Right kidney (tissue), 9 donors: ENCODE measurements at places on chromosomes 2 and 18.

GRCh38 chr2:10331702-10332401, 29.1 kb downstream of the HPCAL1 start:
- no peak for DNase-seq

DNA sequence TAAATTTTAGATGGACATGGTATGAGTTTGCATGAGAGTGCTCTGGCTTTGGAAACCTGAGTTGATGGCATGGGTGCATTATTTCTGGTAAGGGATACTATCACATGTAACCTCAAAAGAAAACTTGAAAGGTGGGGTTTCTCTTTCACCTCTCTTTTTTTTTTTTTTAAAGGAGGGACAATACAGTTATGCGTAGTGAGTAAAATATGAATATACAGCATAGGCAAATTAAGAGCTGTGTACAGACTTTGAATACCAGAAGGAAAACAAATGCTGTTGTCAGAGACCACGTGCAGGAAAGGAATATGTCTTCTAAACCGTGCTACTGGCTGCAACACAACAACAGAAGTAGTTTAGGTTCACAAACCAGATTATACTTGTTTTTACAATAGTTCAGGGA, 82.1 kb downstream of the MAP4K4 start:
- no peak for DNase-seq

DNA sequence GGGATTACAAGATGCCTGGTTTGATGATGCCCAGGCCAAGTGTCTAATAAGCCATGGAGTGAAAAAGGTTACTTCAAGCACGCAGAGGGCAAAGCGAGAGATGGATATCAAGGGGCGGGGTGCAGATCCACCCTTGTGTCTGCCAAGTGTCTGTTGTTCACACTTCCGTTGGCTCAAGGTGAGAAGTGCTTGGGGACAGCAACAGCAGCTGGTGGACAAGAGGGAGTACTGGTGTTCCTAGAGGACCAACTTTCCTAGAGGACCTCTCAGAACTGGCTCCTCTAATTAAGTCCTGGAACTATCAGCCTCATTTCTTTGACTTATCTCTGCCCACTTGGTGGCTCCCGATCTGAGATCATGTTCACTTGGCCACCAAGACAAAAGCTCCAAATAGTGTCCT, 299.1 kb downstream of the PRKCE start:
- no peak for DNase-seq

DNA sequence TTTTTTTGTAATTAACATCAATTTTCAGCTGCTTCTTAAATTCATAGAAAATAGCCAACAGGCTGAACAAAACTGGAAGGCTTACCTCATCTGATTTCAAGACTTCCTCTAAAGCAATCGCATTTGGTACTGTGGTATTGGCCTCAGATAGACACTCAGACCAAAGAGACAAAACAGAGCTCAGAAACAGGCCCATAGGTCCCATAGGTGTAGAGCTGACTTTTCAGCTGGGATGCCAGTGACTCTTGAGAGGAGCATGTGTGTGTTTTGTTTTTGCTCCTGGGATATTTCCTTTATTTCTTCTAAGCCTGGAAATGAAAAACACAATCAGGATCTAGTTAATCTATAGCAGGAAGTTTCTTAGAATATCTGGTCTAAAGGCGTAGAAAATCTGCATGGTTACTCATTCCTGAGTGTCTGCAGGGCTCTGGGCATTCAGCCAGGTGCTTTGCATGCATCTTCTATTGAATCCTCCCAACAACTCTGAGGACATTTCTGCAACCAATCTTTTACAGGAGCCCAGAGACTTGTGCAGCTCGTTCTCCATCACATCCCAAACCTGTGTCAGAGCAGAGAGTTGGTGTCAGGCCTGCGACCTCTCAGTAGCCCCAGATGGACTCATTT, 190.8 kb downstream of the RTP5 start:
- no peak for DNase-seq

DNA sequence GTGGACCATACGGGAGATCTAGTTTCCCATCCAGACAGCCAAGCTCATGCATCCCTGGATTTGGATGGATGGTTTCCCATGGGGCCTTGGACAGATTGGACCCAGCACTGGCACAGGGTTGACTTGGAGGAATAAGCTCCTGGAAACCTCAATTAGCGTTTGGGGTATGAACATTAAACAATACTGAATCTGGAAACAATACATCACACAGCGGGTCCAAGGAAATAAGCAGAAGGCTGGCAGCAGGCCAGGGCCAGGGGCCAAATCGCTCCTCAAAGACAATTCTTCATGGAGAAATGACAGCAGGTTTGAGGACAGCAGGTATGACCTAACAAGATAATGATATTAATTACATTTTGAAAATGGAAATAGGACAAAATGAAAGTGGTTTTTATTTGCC, 540.6 kb downstream of the RIT2 start:
- DNase-seq: no peak
